ENCODE measurements at places on chromosomes 13 and 19.
A peak's percentile ranks its signal among the peaks of the same experiment; 100 is the strongest.

- peak; percentile 67 for DNase-seq
Measured at GRCh38 chr19:1076951-1077350, 10.0 kb downstream of the ARHGAP45 start.

DNA sequence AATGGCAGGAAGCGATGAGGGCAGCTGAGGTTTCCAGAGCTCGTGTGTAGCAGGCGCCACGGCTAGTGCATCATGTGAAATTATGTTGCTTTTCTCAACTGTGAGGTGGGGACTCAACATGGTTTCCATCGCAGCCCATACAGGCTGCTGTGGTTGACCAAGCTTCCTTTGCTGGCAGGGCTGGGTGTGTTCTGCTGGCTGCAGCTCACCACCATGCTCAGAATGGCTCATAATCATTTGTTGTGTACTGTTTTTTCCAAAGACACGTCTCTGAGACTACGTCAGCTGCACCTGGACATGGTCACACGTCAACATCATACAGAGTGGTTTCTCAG is 16.1 kb upstream of the RASA3 start:
- DNase-seq: no peak

- peak; percentile 68 for DNase-seq
Measured at GRCh38 chr19:30669329-30670010, 297.3 kb downstream of the ZNF536 start.

- no peak for DNase-seq
Measured at GRCh38 chr13:89899302-89900103, 1448.0 kb upstream of the MIR17HG start.

DNA sequence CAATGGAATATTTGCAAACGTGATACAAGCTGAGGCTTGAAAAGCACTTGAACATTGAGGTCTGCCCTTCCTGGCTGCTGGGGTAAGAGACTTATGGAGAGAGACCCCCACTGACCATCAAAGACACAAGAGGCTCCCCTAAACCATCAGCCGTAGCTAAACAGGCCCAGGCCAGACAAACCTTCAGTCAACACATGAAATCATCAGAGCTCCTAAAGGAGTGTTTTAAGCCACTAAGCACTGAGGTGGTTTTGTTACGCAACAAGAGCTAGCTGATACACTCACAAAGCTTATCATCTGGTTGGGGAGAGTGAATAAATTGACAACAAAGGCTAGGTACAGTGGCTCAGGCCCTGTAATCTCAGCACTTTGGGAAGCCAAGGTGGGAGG is 110.4 kb downstream of the ZNF557 start:
- DNase-seq: no peak

DNA sequence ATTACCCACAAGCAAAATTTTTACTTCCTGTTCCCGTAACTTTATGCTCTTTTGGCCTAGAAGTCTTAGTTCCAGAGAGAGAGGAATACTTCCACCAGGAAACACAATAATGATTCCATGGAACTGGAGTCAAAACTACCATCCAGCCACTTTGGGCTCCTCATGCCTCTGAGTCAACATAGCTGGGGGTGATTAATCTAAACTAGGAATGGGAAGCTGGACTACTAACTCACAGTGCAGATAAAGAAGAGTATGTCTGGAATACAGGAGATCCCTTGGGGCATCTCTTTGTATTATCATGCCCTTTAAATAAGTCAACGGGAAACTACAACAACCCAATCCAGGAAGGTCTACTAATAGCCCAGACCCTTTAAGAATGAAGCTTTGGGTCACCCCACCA is 8.9 kb upstream of the ELF1 start:
- no peak for DNase-seq

GRCh38 chr13:21133077-21133476 is 43.3 kb downstream of the SKA3 start:
- DNase-seq: no peak

- DNase-seq: no peak
Measured at GRCh38 chr13:49791315-49791710, 1.2 kb downstream of the KPNA3 start.

GRCh38 chr13:25678398-25678797 is 306.6 kb downstream of the ATP8A2 start:
- no peak for DNase-seq

DNA sequence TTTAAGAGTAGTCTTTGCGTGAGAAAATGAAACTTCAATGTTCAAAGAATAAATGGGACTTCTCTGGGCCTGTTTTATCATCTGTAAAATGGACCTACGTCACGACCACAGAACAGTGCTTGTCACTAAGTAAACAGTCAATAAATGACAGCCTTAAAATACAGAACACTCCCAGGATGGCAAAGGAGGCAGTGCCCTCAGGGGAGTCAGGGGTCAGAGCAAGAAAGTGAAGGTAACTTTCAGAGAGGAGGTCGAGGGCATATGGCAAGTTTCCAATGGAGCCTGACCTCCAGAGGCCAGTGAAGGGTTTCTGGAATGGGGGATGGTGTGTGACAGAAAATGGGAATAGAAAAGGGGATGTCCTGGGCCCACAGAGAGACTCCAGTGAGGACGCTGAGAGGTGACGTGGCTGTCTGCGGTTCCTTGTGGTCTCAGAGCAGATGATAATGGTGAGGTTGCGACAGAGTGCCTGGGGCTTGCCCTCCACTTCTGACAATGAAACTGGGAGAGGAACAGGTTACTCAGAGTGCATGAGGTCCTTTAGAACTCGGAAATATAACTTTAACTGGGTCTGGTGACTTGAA is 91.8 kb downstream of the UBL3 start:
- DNase-seq: no peak

DNA sequence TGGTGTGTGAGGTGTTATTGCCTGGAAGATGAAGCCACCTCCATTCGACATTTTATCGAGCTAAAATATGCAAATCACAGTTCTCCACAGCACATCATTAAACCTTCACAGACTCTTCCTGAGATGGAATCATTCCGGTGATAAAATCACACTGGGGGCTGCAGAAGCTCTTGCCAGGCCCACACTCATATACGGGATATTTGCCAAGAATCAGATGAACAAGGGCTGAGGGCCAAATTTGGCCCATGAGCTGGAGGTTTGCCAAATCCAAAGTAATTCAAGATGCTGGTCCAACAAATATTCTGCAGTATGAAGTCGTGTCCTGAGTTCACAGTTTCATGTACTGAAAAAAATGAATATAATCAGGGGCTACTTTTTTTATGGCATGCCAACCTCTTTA is 16.7 kb upstream of the RXFP2 start:
- DNase-seq: no peak

DNA sequence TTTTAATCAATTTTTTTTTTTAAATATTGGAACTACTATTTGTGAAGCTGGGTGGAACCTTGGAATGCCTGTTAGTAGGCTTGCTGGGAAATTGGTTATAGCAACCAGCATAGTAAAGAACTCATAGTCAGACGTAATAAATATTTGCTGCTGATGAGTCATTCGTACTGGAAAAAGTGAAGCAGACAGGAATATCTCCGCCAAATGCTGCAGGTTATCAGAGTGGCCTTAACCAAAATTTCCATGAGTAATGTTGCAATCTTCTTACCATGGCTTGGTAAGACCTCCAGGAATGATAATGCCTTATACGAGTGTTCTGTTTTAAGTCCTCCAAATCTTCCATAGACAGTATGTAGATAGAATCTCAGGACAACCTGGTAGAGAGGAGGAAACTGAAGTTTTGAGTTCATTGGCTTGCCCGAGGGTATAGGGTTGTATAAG is 34.2 kb downstream of the MBNL2 start:
- DNase-seq: no peak

- peak; percentile 60 for DNase-seq
Measured at GRCh38 chr19:5913739-5914357, at the start of gene CAPS. Gene CAPS, plus strand, starts transcription at chr19:5914254. Its CDS starts 153 bp downstream, at chr19:5914407.

DNA sequence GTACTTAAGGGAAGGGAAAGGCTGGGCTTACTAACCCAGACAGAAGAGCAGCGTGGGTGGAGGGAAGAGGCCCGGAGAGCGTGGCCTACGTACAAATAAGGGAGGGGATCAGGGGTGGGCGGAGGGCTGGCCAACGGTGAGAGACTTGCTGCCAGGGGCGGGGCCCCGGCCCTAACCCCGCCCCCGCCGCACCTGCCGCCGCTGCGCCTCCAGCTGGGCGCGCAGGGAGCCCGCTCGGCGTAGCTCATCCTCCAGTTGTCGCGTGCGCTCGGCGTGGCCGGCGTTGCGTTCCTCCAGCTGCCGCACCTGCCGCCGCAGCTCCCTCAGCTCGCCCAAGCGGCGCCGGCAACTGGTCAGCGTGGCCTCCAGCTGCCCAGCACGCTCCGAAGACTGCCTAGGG is 5.7 kb downstream of the HOOK2 start:
- DNase-seq: no peak

DNA sequence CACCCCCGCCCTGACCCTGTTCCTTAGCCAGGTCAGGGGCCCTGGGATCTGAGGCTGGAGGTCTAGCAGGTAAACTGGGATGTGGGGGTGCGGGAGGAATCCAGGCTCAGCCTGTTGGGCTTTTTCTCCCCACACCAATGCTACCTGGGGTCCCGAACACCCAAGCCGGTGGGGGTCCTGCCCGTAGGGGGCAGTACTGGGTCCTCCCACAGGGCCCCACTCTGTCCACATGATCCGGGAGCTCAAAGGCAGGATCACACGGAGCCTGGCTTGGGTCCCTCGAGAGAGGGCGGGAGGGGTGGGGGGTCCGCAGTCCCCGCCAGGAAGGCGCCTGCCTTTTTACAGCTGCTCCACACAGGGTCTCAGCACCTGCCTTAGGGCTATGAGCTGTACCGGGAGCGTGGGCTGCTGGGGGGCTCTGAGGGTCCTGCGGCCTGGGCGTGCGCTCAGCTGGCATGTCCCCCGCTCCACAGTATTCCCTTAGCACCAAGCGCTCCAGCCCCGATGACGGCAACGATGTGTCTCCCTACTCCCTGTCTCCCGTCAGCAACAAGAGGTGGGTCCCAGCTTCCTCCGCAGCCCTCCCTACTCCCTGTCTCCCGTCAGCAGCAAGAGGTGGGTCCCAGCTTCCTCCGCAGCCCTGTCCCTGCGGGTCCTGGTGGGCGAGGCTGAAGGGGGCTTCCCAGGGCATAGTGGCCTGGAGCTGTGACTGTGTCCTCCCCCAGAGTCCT is 12.3 kb upstream of the TEKTIP1 start:
- DNase-seq: no peak

GRCh38 chr13:60893801-60894200 is 496.8 kb downstream of the TDRD3 start:
- DNase-seq: no peak

- DNase-seq: peak; percentile 90
Measured at GRCh38 chr19:6530386-6531162, at the start of gene TNFSF9. Gene TNFSF9, plus strand, starts transcription at chr19:6531026. Its CDS starts 11 bp downstream, at chr19:6531037.

DNA sequence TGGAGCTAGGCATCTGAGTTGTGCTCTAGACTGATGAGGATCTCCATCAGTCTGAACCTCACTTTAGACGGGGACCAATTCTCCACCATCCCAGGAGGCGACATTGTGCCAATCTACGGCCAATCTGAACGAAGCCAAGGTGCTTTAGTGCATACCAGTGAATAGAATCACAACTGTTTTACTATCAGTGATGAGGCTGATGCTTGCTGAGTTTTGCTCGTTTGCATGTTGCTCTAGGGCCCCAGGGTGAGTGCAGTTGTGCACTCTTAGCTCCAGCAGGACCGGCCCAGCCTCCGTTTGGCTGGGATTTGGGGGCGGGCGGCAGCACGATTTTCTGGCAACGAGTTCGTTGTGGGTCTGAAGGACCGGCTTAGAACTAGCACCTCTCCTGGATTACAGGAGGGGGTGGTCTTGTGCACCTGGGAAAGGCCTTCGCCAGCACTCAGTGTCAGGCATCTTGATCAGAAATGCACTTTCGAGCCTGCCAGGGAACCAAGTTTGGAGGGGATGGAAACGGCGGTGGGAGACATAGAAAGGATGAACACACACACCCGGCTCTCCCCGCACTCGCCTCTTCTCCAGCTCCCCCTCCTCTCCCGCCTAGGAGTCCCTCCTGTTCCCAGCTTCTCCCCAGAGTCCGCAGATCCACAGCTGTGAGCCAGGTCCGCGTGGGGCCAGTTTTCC is 4.4 kb downstream of the GSX1 start:
- DNase-seq: no peak

GRCh38 chr13:38440666-38441065 is 91.0 kb downstream of the UFM1 start:
- DNase-seq: no peak

Data from left ventricle myocardium inferior (tissue), 1 donor.